ENCODE measurements at places on chromosomes 1 and 21. TPM values are rescaled to one million over a fixed set of nuclear protein-coding genes. Genes with fewer than 3 reads are reported as not detected.

GRCh38 chr1:111275079-111275478 is 15.6 kb upstream of the CHIA start:
- DNase-seq, result peak; percentile 69

GRCh38 chr1:8152731-8153702 is 126.9 kb upstream of the ERRFI1 start:
- peak; percentile 72 for DNase-seq

GRCh38 chr1:244041466-244042120 is 9.5 kb upstream of the ZBTB18 start:
- DNase-seq, result no peak

DNA sequence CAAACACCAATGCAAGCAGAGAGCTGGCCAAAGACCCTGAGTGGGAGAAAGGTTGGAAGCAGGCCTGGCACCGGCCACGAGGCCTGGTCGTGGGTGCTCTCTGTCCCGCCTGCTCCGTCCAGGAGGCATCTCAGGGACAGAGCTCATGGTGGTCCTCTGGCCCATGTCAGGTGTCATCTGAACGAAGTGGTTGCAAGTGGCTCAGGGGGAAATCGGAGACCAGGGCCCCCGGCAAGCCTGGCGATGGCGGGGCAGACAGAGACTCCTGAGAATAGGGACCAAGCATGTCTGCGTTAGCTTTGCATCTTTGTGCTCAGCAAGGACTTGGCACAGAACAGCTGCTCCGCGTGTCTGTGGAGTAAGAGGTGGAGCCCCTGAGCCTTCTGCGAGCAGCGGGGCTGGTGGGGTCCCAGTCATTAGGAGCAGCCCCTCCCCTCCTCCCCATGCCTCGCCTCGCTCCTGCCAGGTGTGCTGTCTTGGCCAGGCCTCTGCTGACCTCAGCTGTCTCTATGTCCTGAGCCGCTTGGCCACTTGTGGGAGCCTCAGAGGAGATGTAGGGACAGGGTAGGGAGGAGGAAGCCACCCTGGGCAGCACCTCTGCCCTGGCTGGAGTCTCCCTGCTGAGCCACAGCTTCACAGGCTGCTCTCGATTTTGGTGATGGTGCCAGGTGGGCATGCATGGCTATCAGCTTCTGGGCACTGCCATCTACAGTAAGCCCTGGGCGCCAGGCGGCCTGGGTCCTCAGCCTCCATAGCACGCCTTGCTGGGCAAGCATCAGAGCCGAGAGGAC is 362.9 kb upstream of the VAMP3 start:
- no peak for DNase-seq

- no peak for DNase-seq
Measured at GRCh38 chr1:93004566-93005251, 43.4 kb upstream of the DIPK1A start.

DNA sequence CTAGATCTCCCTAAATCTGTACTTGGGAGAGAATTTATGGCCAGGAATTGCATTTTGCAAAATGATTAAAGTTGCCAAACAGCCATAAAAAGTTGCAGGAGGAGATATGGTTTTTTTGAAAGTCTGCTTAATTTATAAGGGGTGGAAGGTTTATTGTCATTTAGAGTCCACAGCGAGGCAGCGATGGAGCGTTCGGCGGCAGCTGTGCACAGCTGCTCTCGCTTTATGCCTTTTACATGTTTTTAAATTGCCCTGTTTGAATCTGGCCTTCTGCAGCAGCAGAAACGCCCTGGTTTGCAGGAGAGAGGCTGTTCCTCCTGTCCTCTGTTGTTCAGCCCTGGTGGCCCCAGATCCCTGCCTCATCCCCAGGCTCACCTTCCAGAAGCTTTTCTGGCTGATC is 144.9 kb upstream of the POU3F1 start:
- DNase-seq, result no peak

DNA sequence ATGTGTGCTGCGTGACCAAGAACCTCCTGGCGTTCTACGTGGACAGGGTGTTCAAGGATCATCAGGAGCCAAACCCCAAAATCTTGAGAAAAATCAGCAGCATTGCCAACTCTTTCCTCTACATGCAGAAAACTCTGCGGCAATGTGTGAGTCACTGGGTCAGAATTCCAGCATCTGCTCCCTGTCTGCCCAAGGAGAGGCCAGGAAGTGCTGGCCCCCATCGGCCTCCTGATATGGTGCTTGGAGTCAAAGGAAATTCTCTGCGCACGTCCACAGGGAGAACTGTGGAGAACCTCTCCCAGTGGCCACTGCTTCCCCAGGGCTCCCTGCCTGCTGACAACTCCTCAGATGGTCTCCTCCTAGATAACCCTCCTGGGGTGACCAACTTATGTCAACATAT is 25.6 kb upstream of the IL20 start:
- no peak for DNase-seq

DNA sequence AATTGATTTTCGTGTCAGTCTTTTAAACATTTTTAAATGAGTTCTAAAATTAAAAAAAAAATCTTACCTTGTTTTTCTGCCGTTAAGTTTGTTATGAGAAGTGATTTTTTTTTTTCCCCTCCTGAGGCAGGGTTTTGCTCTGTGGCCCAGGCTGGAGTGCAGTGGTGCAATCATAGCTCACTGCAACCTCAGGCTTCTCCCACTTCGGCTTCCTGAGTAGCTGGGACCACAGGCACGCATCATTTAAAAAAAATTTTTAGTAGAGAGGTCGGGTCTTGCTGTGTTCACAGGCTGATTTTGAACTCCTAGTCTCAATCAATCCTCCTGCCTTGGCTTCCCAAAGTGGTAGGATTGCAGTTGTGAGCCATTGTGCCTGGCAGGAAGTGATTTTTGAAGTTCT is 41.1 kb downstream of the MTR start:
- DNase-seq, result no peak

GRCh38 chr1:209629621-209630382 is 22.4 kb downstream of the LAMB3 start:
- no peak for DNase-seq

DNA sequence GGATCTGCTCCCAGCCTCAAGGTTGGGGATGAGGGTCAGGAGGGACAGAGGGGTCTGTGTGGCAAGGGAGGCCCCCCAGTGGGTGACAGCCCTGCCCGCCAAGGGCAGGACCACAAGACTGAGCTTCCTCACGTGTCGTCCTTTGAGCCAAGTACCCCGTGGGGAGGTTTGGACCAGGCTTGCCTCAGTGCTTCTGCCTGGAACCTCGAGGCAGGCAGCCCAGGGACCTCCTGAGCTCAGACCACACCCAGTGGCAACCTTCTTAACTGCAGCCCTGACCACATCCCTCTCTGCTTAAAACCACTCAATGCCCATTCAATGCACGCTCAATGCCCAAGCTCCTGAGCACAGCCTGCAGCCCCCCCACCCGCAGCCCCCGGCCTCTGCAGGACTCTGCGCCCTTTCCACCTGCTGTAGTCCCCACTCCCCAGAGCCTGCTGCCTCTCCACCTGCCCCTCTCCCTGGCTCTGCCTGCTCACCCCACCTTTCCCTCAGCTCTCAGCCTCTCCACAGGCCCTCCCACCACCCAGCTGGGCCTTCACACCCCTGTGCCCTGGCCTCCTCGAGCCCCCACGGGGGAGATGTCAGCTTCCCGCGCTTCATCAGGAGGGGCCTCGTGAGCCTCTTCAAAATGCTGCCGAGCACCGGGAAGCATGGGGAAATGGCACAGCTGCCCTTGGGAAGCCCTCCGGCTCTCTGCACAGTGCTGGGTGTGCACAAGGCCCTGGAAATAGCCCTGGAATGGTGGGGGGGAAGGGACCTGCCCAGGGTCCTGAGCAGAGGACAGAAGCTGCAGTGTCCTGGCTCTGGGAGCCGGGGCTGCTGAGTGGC is 129.3 kb upstream of the VAMP3 start:
- DNase-seq, result no peak

GRCh38 chr1:182083851-182084486 is 22.5 kb upstream of the ZNF648 start:
- no peak for DNase-seq

DNA sequence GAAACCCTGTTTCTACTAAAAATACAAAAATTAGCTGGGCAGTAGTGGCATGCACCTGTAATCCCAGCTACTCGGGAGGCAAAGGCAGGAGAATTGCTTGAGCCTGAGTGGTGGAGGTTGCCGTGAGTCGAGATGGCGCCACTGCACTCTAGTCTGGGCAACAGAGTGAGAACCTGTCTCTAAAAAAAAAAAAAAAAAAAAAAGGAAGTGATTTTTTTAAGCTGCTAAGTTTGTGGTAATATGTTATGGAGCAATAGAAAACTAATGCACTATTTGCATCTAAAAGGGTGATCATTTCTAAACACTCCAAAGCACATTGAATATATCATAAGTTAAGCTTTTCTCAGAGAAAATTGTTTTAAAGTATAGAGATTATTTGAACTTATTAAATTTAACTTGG is 244.8 kb upstream of the SPAG17 start:
- DNase-seq, result no peak

DNA sequence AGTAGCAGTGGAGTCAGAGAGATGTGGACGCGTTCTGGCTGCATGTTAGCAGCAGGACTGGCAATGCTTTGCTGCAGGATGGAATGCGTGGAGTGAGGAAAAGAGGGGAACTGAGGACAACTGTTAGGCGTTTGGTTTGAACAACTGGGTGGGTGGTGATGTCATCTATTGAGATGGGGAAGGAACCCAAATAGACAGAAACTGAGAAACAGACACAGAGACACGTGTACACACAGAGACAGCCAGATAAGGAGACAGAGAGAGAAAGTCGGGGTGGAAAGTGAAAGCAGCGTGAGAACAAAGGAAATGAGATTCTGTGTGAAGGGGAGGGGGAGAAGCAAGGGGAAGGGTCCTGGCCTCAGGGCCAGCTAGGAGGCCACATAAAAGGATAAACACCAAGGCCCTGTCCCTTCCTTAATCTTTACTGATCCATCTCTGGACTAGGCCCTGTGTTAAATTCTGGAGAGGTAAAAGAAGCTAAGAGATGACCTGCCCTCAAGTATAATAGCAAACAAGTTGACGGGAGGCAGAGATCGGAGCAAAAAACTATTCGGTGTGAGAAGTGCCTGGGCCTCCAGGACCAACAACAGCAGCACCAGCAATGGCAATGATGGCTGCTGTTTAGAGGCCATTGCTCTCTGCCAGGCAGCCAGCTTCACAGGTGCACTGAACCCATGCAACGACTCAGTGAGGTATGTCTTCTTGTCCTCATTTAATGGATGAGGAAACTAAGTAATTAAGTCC is 31.6 kb downstream of the VWA5B1 start:
- DNase-seq, result peak; percentile 52

Gene FOXD3
- total RNA-seq, result not detected

Gene LAMB3
- 14.6 TPM for total RNA-seq

Gene RGS13
- not detected for total RNA-seq

Gene C1QTNF12
- total RNA-seq, result 3.8 TPM

Gene OR6F1
- total RNA-seq, result not detected

Gene DAB1
- total RNA-seq, result 0.24 TPM
